Progenitor cell of endocrine pancreas (in vitro differentiated cells): ENCODE measurements at places on chromosomes 6 and 20.

GRCh38 chr20:38260378-38261053 is at the start of gene KIAA1755:
TSS of gene KIAA1755 (minus strand) at chr20:38260735. CDS start at chr20:38260500, 235 bp downstream.
- no peak for DNase-seq

GRCh38 chr6:356828-357251 is 34.7 kb upstream of the IRF4 start:
- DNase-seq, result no peak

- no peak for DNase-seq
Measured at GRCh38 chr20:25054995-25055629, 2.8 kb downstream of the ACSS1 start.

DNA sequence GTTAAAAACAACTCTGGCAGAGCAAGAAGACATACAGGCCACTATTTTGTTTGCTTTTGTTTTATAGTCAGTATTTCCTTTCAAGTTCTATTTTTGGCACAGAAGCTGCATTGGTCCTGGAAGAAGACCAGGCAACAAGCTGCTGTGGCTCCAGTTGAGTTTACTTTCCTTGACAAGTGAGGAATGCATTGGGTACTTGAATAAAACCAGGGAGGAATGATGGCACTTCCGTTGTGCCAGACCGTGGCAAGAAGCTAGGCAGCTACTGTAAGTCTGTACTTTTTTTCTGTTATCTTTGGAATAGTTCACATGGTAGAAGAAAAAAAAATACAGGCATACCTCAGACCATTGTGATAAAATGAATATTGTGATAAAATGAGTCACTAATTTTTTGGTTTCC is 66.3 kb downstream of the NCOA3 start:
- no peak for DNase-seq

DNA sequence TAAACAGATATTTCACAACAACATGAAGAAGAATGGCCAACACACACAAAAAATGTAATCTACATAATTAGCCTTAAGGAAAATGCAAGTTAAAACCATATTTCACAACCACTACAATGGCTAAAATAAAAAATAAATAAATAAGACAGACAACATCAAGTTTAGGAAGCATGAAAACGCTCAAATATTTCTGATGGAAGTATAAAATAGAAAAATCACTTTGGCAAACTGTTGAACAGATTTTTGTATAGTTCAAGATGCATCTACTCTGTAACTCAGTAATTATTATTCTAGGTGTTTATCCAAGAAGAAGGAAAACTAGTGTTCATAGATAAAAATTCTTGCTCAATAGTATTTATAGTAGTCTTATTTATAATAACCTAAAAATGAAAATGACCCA is 1410.1 kb upstream of the ADGRB3 start:
- no peak for DNase-seq

DNA sequence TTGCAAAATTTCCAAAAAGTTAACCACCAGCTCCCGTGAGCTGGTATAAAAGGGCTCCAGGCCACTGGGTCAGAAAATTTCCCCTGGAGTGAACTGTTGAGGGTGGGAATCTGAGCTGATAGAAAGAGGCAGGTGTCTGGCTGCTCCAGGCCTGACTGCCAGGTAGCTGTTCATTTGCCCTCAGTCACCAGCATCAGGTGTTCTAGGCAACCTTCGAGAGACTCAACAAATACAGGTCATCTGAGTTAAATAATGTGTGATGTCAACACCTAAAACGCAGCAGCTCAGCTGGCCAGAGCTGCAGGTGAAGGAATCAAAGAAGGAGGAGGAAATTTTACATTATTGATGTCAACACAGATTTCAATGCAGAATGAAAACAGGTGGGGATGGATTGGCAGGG is 46.7 kb downstream of the KCNK5 start:
- DNase-seq, result no peak

DNA sequence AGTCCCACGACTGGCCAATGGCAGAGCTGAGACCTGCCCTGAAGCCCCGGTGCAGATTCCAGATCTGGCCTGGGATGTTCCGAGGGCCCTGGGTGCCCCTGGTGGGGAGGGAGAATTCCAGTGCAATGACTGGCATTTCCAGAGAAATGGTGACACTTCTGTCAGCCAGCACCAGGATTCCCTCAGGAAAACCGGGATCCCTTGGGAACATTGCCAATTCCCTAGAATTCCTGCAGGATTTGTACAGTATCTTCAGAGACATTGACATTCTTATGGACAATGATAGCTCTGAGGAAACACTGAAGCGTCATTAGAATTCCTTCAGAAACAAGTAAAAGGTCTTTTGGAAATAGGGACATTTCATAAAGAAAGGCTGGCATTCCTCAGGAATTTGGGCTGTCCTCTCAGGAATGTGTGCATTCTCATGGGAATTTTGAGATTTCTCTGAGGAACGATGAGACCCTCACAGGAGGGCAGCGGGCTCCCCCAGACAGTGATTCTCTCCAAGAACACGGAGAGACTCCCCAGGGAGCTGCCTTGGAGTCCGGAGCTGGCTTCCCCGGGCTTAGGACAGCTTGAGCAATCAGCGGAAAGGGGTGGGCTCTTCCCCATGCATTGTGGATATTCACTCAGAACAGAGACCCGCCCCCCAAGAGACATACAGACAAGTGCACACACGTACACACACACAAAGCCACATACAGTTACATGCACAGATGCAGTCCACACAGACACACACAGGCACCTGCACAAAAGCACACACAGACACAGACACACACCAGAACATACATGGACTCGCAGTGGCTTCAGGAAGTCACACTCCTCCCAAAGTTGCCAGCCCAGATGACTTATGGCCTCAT is 35.2 kb upstream of the BPIFA2 start:
- DNase-seq, result no peak

DNA sequence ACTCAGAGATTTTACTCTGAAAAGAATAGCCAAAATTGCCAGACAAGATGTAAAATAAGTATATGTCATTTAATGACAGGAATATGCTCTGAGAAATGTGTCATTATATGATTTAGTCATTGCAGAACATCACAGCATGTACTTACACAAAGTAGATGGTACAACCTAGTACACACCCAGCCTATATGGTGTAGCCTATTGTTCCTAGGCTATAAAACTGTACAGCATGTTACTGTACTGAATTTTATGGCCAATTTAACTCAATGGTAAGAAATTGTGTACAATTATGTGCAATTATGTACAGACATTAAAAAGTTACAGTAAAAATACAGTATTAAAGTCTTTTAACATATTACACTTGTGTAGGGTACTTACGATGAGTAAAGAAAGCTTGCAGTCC is 311.9 kb upstream of the EPHA7 start:
- DNase-seq, result no peak

GRCh38 chr6:141321493-141322347 is 811.0 kb upstream of the GJE1 start:
- DNase-seq, result no peak

DNA sequence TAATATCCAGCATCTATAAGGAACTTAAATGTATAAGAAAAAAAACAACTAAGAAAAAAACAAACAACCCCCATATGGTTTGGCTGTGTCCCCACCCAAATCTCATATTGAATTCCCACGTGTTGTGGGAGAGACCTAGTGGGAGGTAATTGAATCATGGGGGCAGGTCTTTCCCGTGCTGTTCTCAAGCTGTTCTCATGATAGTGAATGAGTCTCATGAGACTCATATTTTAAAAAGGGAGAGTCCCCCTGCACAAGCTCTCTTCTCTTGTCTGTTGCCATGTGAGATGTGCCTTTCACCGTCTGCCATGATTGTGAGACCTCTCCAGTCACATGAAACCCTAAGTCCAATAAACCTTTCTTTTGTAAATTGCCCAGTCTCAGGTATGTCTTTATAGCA is 105.7 kb upstream of the GJE1 start:
- DNase-seq, result no peak

GRCh38 chr6:34912715-34913464 is 23.8 kb downstream of the ANKS1A start:
- no peak for DNase-seq

DNA sequence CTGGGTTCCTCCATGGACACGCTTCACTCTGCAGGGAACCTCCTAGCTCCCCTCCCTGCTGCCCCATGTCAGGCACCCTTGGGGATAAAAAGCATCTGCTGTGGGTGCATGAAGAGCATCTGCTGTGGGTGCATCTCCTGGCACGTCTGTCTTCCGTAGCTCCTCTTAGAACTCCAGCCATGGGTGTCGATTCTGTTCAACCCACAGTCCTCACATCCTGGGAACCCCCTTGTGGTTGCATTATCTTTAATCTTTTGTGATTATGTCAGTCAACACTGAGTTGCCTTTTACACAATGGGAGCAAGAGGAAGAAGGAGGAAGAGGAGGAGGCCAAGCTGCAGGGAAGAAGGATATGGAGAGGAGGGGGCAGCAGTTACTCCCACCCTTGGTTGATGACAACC is 24.1 kb upstream of the CCR6 start:
- no peak for DNase-seq

DNA sequence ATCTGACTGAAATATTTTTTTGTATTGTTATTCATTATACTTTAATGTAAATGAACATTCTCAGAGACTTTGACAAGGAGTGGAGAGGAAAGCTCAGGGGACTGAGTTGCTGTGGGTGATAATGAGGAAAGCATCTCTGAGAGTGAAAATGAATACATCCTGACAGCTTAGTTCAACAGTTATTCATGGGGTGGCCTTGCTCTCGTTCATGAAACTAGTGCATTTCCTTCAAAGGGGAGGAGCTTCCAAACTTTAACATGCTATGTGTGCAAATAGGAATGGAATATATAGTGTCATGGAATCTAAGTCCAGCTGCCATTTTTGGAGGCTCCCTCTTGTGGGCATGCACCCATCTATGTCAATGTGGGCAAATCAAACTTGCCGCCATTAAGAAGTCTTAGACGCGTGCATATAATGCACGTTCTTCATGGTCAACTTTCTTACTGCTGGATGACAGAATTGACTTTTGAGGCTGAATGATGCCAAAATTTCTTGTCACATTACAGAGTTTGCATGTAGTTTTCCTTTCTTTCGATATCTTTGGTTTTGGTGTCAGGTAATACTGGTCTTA is 124.3 kb upstream of the TMEM170B start:
- DNase-seq, result no peak

GRCh38 chr6:158184608-158185007 is 16.5 kb downstream of the GTF2H5 start:
- no peak for DNase-seq

GRCh38 chr6:149988550-149989346 is 25.0 kb downstream of the ULBP1 start:
- DNase-seq, result no peak
